ENCODE measurements at places on chromosomes 5 and 9. TPM values are rescaled to one million over a fixed set of nuclear protein-coding genes. Genes with fewer than 3 reads are reported as not detected.
A peak's percentile ranks its signal among the peaks of the same experiment; 100 is the strongest.

DNA sequence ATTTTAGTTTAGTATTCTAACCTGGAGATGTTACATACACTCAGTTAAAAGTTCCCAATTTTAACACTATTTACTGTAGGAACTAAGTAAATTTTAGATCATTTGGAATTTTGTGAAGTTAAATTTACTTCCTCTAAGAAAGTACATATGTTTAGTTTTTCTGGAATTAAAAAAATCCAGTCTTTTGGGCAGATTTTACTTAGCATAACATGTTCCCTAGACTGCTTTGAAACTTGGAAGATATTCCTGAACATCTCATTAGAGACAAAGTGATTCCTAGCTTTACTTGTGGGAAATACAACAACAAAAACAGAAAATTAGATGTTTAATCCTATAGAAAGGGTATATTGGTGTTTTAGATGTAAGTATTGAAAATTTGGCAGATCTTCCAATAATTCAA, 930.0 kb upstream of the PTPRD start:
- DNase-seq, result no peak
- no peaks in the 10 kb centered on the region for H3K36me3 ChIP-seq
- no peak overlapping the region for H3K4me3 ChIP-seq
- no peaks in the 10 kb centered on the region for H3K27me3 ChIP-seq

- no peaks in the 10 kb centered on the region for H3K27me3 ChIP-seq
- no peak overlapping the region for H3K4me3 ChIP-seq
- H3K4me1 ChIP-seq, result no peaks in the 10 kb centered on the region
Measured at GRCh38 chr5:38755181-38755580, 90.6 kb upstream of the OSMR start.

CCNJL gene
- not detected for polyA plus RNA-seq

DNA sequence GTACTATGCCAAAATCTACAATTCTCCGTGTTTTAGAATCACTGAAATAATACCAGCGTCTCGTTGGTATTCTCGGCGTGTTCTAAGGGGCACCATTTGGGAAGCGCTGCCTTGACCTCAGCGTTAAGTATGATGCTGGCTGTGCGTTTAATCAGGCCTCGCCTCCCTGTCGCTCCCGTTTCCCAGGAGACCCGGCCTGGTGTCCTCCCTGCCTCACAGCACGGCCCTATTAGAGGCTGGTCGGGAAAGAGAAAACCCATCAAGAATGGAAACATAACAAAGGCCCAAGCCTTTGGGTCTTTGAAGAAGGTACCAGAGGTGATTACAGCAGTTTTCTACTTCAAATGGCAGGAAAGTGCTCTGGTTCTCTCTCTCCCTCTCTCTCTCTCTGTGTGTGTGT, 30.0 kb downstream of the GFPT2 start:
- DNase-seq, result no peak
- H3K4me3 ChIP-seq, result no peak overlapping the region
- no peaks in the 10 kb centered on the region for H3K36me3 ChIP-seq

DNA sequence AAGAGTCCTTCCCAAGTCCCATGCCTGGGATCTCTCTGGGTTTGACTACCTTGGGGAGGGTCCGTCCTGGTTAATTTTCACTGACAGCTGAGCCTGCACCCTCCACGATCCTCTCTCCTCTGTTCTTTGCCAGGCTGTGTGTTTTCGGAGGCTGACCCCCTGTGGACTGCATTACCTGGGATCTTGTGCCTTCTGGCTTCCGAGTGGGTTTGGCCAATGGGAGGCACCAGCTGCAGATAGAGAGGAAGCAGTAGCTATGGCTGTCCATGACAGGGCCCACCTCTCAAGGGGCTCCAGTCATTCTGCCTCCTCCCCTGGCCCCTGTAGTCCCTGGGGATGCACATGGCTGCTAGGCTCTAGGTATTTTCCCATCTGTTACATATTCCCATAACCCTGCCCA, 285.0 kb downstream of the DMRT2 start:
- H3K27me3 ChIP-seq, result no peaks in the 10 kb centered on the region
- no peak for DNase-seq
- H3K4me1 ChIP-seq, result no peaks in the 10 kb centered on the region
- H3K4me3 ChIP-seq, result no peak overlapping the region
- no peaks in the 10 kb centered on the region for H3K36me3 ChIP-seq

GRCh38 chr5:131610198-131611063, 24.6 kb downstream of the RAPGEF6 start:
- H3K4me1 ChIP-seq, result peaks cover 13% of the 10 kb centered on the region
- no peaks in the 10 kb centered on the region for H3K36me3 ChIP-seq
- H3K27ac ChIP-seq, result no peak overlapping the region
- no peak for DNase-seq
- H3K4me3 ChIP-seq, result no peak overlapping the region

GRCh38 chr5:43567967-43568366, 11.1 kb upstream of the PAIP1 start:
- H3K4me1 ChIP-seq, result no peaks in the 10 kb centered on the region
- no peak overlapping the region for H3K4me3 ChIP-seq
- H3K27me3 ChIP-seq, result no peaks in the 10 kb centered on the region
- DNase-seq, result no peak

CHSY3 gene
- polyA plus RNA-seq, result 0.14 TPM

DNA sequence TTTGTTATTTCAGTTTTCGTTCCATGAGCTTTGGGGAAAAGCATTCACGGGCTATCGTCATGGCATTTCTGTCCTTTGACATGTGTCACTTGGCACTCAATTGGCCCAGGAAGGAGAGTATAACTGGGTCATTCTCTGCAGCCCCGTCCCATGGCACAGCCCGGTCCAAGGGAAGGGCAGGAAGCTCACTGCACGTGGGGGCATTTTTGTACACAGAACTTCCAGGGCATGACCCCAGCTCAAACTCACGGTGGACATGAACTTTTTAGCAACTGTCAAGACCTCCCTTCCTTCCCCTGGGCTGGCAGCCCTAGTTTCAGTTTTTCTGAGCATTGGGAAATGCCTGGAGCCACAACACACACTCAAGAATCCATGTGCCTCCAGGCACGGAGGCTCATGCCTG, 161.6 kb upstream of the PANK3 start:
- H3K27me3 ChIP-seq, result no peaks in the 10 kb centered on the region
- no peaks in the 10 kb centered on the region for H3K36me3 ChIP-seq
- H3K4me3 ChIP-seq, result no peak overlapping the region

FSTL4 gene
- not detected for polyA plus RNA-seq

DNA sequence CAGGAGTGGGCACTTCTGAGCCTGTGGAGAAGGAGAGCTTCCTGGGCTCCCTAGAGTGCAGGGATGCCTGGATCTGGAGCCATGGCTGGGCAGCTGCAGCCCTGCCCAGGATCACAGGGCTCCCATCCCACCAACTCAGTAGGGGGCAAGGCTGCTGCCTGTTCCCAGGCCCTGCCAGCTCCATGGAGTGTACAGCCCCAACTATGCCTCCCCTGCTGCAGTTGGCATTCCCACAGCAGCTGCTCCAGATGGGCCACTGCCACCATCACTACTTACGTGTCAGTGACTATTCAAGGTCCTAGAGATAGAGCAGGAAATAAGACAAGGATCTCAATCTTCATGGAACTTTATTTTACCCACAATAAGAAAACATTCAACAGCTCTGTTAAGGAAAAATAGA, 107.1 kb upstream of the TNPO1 start:
- peaks cover 2% of the 10 kb centered on the region for H3K27me3 ChIP-seq
- H3K27ac ChIP-seq, result no peak overlapping the region
- H3K36me3 ChIP-seq, result no peaks in the 10 kb centered on the region
- H3K4me3 ChIP-seq, result no peak overlapping the region

DNA sequence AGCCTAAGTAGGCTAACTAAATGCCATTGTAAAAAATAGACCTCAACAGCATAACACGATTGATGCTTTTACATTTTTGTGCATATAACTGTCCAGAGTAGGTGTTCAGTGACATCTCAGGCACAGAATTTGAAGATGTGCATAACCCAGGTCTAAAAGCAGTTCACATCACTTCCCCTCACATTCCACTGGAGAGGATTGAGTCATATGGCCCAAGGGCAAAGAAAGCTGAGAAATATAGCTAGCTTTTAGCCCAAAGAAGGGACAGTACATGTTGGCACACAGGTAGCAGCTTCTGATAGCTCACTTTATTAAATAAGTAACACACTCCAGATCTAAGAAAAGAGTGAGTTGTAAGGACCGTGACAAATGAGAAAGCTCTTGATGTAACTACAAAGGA, 2259.5 kb upstream of the WWC1 start:
- no peak overlapping the region for H3K4me3 ChIP-seq
- H3K27me3 ChIP-seq, result no peaks in the 10 kb centered on the region
- no peak overlapping the region for H3K27ac ChIP-seq

- H3K4me1 ChIP-seq, result no peaks in the 10 kb centered on the region
- DNase-seq, result no peak
- no peaks in the 10 kb centered on the region for H3K36me3 ChIP-seq
- no peak overlapping the region for H3K4me3 ChIP-seq
Measured at GRCh38 chr9:11338130-11338529, 725.3 kb upstream of the PTPRD start.

DNA sequence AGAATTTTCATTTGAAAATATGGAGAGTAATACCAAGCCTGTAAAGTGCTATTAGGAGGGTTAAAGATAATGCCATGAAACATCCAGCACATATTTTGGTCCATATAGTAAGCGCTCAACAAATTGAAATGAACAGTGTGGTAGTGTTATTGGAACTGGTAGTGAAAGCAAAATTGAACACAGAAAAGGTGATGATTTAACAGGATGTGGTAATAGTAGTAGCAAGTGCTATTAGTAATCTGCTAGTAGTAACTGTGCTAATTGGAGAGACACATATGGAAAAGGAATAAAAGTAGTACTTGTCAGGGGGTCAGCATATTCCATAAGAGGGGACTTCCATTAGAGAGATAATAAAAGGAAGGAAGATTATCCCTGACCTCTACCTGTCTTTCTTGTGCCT, 187.3 kb downstream of the HTR1A start:
- DNase-seq, result no peak
- no peaks in the 10 kb centered on the region for H3K36me3 ChIP-seq
- no peak overlapping the region for H3K27ac ChIP-seq
- H3K27me3 ChIP-seq, result no peaks in the 10 kb centered on the region
- H3K4me3 ChIP-seq, result no peak overlapping the region

- peak; percentile 21 for DNase-seq
- H3K4me1 ChIP-seq, result peaks cover 50% of the 10 kb centered on the region
- H3K27me3 ChIP-seq, result no peaks in the 10 kb centered on the region
- H3K27ac ChIP-seq, result peak overlapping the region; percentile 81
Measured at GRCh38 chr5:134543820-134544614, 18.5 kb downstream of the JADE2 start.

- peak; percentile 11 for DNase-seq
- no peaks in the 10 kb centered on the region for H3K27me3 ChIP-seq
- peak overlapping the region; percentile 86 for H3K4me3 ChIP-seq
- peaks cover 23% of the 10 kb centered on the region for H3K4me1 ChIP-seq
- H3K36me3 ChIP-seq, result peaks cover 6% of the 10 kb centered on the region
- peak overlapping the region; percentile 73 for H3K27ac ChIP-seq
Measured at GRCh38 chr9:3478549-3478953, 47.2 kb downstream of the RFX3 start.

DNA sequence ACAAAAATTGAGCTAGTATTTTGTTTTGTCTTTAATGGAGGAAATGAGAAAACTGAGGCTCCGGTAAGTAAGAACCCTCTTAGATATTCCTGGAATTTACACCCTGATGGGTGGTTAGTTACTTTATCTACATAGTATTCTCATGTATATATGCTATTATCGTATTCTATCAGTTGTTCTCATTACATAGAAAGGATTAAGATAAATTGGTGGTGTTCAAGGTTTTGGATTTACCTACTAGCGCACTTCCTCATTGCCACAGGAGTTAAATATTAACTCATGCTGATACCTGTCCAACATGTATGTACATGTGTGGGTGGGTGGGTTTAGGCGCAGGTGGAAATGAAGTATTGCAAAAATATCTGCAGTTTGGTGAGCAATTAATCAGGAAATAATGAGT, 61.1 kb upstream of the IFNE start:
- no peaks in the 10 kb centered on the region for H3K4me1 ChIP-seq
- no peak overlapping the region for H3K4me3 ChIP-seq
- no peaks in the 10 kb centered on the region for H3K36me3 ChIP-seq
- DNase-seq, result no peak

DNA sequence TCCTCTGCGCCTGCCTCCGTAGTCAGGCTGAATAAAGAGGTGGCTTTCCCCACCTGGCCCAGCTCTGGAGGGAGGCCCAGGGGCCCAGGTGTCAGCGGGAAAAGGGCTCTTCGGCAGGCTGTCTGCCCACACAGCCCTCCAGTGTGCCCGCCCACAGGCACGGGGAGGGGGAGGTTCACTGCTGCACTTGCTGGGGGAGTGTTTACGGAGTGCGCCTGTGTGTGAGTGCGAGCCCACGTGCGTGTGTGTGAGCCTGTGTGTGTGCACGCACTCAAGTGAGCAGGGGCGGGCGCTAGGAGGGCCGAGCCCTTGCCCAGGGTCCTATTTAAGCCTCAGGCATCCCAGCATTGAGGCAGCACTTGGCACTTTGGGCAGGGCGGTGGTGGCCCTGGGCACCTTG, 10.9 kb downstream of the DNLZ start:
- H3K4me1 ChIP-seq, result no peaks in the 10 kb centered on the region
- no peaks in the 10 kb centered on the region for H3K27me3 ChIP-seq
- no peak overlapping the region for H3K27ac ChIP-seq
- DNase-seq, result no peak
- H3K4me3 ChIP-seq, result no peak overlapping the region
- H3K36me3 ChIP-seq, result no peaks in the 10 kb centered on the region

DNA sequence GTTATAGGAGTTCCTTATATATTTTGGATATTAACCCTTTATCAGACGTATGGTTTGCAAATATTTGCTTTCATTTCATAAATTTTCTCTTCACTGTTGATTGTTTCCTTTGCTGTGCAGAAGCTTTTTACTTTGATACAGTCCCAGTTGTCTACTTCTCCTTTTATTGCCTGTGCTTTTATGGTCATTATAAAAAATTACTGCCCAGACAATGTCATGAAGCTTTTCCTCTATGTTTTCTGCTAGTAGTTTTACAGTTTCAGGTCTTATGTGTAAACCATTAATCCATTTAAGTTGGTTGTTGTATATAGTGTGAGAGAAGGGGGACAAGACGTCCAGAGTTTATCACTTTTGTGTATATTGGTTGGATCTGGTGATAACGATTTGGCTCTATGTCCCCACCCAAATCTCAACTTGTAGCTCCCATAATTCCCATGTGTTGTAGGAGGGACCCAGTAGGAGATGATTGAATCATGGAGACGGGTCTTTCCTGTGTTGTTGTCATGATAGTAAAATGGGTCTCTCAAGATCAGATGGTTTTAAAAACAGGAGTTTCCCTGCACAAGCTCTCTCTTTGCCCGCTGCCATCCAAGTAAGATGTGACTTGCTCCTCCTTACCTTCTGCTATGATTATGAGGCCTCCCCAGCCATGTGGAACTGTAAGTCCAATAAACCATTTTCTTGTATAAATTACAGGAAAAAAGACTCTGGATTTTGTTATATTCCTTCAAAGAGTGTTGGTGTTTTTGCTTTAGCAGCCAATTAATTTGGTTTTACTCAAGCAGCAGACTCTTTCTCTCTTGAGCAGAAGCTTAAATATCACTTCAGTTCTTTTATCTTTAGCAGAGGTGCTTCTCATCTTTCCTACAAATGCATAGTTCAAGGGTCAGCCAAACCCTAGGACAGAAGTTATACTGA, 13.7 kb downstream of the F2R start:
- no peak overlapping the region for H3K27ac ChIP-seq
- no peaks in the 10 kb centered on the region for H3K36me3 ChIP-seq
- H3K4me1 ChIP-seq, result no peaks in the 10 kb centered on the region
- DNase-seq, result no peak
- no peaks in the 10 kb centered on the region for H3K27me3 ChIP-seq
